ENCODE measurements at places on chromosomes 4 and X. TPM values are rescaled to one million over a fixed set of nuclear protein-coding genes. Genes with fewer than 3 reads are reported as not detected.

DNA sequence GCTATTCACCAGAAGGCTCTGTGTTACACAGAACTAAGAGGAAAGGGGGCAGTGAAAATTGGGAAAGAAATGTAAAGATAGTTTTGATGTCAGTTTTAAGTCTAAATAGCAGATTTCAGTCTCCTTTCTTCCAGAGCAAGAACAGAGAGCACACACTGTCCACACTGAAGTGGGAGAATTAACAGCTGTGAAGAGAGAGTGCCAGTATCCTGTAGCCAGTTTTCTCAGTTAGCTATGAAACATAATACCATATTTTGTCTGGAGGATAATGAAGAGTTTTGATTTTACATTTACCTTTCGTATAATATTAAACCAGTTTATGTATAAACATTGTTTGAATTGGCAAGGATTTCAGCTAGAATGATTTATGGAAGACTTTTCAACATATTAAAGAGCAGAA, 35.1 kb downstream of the FBXO8 start:
- no peak for ATAC-seq

GRCh38 chrX:11193035-11193469, 81.9 kb downstream of the HCCS start:
- peak; percentile 30 for ATAC-seq

GRCh38 chr4:81922313-81922712, 450.6 kb upstream of the RASGEF1B start:
- no peak for ATAC-seq

GRCh38 chr4:103074744-103075434, 1.7 kb downstream of the SLC9B2 start:
- no peak for ATAC-seq

DNA sequence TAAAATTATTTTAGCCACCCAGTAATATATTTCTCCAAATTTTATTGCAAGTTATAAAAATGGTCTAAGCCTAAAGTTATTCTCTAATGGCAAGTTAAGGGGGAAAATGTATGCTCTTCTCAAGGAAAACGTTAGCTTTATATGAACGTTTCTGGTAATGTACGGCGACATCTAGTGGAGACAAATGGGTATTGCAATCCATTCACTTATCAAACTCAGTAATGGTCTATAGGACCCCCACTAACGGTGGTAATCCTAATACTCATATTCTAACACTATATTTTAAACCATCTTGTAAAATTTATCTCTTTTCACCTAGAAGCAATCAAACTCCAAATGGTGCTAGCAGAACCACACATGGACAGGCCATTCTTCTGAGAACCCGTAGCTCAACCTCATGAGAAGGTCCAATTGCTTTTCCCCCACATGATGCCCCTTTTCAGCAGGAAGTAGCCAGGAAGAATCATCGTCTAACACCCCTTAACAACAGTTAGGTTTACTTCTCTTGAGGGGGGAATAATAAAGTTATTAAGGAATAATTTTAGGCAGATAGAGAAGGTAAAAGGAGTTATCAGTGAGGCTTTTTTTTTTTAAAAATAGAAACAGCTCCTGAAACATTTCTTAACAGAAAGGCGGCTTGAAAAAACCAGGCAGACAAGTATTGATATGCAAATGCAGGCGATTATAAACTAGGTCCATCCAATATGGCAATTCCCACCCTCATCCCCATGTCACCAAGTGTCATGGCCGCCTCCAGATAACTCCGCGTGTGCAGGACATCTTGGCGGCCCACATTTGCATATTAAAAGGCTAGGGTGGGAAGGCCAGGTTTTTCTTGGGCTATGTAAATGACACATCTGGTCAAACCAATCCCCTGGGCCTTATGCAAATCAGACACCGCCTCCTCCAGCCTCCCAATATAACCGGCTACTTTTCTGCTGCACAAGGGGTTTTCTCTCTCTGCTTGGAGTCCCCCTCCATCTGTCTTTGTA, 35.0 kb downstream of the NUDT11 start:
- ATAC-seq, result no peak

DNA sequence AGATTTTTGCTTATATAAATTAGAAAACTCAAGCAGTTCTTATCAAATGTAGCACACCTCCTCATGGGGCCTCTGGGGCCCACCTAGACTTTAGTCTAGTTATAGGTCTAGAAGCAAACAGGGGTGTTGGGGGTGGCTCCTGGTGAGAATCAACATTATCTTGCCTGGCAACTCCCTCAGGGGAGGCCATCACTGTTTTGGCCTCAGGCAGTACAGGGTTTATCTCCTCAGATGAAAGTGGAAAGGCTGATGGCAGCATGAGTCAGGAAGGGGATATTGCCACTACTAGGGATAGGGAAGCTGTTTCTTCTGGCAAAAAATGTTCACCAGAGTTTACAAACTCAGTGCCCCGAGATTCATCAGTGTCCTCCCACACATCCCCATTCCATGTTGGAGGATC, 232.4 kb upstream of the BMP3 start:
- ATAC-seq, result no peak

- peak; percentile 89 for ATAC-seq
These were observed 61.3 kb upstream of the CASK start for GRCh38 chrX:41984628-41985027.

ASIC5 gene
- not detected for total RNA-seq

STATH gene
- total RNA-seq, result not detected
